ENCODE measurements at places on chromosomes 3 and 15. TPM values are rescaled to one million over a fixed set of nuclear protein-coding genes. Genes with fewer than 3 reads are reported as not detected.

- no peak for DNase-seq
Measured at GRCh38 chr3:126321490-126321889, 35.7 kb downstream of the KLF15 start.

DNA sequence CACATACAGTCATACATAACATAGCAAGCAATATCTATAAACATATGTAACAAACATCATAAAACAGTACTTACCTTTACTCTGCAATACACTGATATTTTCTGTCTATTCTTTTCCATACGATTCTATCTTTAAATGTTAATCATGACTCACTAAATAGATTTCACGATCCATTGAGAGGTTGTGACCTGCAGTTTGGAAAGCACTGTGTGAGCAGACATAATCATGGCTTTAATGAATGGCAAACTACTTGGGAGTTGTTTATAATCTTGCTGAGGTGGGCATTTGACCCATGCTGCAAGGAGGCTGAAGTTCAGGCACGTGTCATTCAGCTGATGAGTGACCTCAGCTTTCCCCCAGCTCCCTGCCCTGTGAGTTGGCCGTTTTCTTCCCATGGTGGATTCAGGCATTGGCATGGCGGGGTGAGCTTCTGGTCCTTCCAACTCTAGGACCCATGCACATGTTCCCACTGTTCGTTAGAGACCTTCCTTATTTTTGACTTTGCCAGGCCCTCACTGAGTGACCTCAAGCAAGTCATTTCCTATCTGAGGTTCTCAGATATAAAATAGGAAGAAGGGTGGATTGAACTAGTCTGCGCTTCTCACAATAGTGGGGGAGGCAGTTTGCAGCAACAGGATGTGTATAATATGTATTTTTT lies 41.7 kb downstream of the PAQR5 start:
- no peak for DNase-seq

- no peak for DNase-seq
Measured at GRCh38 chr3:11056531-11057050, 64.0 kb downstream of the SLC6A1 start.

GRCh38 chr3:15241341-15241740 lies 35.3 kb downstream of the CAPN7 start:
- no peak for DNase-seq

DNA sequence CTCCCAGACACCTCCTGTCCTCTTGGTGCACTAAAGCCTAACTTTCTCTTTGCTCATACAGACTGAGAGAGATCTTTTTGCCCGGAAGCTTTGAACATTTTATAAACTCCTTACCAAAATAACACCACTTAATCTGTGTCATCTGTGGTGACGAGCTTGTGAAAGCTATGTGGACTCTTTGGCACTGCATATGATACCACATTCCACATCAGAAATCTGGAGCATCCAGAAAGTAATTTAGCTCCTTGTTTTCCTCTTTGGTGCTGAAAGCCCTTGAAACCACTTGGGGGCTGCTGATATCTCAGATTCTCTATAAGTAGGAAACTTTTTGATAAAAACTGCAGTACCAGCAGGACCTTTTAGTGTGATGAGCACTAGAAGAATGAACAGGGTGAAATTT lies 128.3 kb downstream of the ALCAM start:
- DNase-seq, result no peak

GRCh38 chr3:163159306-163159705 lies 1662.7 kb downstream of the OTOL1 start:
- no peak for DNase-seq

GRCh38 chr3:187049462-187050101 lies 89.7 kb downstream of the RPL39L start:
- no peak for DNase-seq

GRCh38 chr3:185549651-185550111 lies 2.7 kb downstream of the LIPH start:
- no peak for DNase-seq

DNA sequence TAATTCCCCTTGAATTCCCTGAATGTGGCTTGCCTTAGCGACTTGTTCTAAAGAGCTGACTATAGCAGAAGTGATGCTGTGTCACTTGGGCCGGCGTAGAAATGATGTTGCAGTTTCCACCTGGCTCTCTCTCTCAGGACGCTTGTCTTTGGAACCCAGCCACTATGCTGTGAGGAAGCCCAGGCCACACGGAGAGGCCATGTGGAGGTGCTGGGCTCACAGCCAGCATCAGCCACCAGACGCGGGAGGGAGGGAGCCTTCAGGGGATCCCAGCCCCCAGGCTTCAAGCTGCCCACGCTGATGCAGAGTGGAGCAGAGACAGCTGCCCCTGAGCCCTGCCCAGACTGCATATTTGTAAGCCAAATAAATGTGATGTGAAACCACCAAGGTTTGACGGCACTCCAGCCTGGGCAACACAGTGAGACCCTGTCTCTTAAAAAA lies 18.6 kb downstream of the RNU5B-1 start:
- no peak for DNase-seq

DNA sequence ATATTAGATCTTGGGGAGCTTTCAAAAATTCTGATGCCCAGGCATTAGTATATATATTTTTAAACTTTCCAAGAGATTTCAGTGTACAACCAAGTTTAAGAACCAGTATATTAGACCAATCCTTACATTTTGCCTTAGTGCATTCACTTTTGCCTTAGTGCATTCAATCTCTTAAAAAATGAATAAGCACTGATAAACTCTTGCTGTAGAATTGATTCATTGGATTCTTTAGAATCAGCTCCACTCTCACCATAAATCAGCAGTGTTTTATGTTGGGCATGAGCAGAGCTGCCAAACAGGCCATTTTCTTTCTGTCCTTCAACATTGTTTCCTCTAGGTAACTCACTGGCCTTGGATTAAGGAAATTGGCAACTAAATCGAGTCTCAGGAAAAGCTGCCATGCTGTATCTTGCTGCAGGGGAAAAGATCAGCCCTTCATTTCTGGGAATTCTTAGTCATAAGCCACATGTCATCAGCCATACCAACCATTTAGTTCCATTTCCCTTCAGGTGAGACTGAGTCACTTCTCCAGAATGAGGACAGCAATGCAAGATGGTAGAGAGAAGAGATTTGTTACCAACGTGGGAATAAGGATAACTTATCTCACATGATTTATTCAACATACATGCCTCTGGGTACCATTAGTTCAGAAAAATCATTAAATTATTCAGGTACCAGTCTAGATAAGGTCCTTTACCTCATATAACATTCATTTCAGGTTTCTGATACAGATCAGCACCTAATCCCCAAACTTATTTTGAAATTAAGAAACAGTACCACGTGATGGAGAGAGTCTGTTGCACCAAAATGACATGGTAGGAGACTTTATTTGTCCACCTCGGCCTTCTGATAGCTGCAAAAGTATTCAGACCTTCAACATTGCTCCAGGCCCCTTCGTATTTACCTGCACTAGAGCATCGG lies 192.5 kb downstream of the P3H2 start:
- no peak for DNase-seq

DNA sequence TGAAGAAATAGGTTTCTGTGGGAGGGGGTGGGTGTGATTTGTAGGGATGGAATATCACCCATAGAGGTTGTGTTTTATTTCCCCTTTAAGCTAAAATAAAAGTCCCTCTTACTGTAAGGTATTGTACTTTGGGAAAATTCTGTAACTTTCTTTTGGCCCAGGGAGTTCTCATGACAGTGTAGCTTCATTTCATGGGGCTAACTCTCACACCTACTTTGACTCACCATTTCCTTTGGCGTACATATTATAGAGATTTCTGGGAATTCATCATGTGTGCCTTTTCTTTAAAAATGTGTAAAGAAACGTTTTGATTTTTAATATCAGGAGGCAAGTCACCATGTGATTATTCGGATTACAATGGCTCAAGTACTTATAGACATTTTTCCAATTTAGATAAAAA lies 477.7 kb upstream of the CFAP20DC start:
- DNase-seq, result no peak

Gene GOLGA8T
- not detected for total RNA-seq

Gene FEZF2
- total RNA-seq, result not detected

Gene STRC
- total RNA-seq, result 1.1 TPM

Gene C3orf80
- total RNA-seq, result 1.6 TPM

Gene SLC12A1
- 0.85 TPM for total RNA-seq

Gene CYP11A1
- total RNA-seq, result not detected

All from thoracic aorta (tissue), 2 donors.